NCI-H1417 treated with DMSO at 0.1 percent for 48 hours (cell line): ENCODE measurements at places on chromosomes 4 and X.
A peak's percentile ranks its signal among the peaks of the same experiment; 100 is the strongest.

DNA sequence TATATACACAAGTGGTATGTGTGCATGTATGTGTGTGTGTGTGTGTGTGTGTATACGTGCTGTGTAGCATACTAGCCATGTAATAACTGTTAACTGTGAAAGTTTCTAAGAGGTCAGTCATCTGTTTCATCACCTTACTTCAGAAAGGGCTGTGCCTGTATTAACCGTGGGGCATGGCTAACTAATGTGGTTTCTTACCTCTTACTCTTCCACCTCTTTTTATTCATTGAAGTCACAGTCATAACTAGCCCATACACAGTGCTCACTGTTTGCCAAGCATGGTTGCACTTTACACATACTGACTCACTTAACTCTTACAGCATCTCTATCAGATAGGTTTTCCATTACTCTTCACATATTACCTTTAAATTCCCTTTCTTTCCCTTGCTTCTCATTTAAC, 23.7 kb upstream of the LRAT start:
- no peak for DNase-seq

DNA sequence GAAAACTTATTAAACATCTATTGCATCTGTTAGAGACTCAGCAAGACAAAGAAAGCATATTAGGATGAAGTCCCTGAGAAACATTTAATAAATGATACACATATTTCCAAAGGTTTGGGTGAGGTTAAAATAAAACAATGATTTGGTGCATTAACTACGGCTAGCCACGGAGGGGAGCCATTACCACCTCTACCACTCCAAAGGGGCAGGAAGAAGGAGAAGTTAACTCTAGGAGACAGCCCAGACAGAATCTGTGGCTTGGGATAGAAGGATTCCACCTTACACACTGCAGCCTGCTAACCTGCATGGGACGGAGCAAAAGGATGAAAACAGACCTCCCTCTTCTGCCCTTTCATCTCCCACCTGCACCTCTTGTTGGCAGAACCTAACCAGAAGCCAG, 189.1 kb upstream of the C1QTNF7 start:
- no peak for DNase-seq

DNA sequence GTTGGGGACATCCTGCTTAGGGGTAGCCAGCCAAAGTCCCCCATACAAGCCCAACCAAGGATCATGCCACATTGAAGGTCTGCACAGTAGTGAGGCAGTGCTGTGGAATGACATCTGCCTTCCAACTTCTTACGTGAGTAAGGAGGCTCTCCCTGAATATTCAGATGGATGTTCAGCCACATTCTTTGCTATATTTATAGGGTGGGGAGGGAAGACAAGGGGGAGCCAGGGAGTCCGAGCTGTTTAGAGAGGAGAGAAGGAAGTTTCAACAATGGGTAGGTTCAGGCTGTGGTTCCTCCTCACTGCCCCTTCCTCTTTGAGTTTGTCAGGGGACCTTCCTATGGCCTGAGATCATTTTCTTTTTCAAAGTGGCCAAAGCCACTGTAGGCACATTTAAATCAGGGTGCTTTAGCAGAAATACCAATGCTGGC, 29.8 kb downstream of the MSN start:
- DNase-seq = no peak

DNA sequence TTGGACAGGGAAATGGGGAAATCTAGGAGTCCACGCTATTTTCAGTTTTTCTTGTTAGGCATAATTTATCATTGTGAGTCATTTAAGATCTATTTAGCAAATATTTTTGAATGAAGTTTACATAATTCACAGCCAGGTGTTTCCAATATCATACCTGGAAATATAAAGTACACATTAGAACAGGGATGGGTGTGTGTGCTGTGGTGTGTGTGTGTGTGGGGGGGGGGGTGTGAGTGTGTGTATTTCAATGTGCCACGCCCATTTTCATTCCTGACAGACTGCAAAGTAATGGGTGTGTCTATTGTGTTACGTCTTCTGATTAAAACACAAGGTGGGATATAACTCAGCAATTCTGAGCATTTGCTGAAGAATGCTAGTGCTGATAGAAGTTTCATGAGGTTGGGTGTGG, 33.2 kb downstream of the ARHGAP10 start:
- DNase-seq = no peak

- DNase-seq = no peak
These were observed 2.9 kb downstream of the GRIA2 start for GRCh38 chr4:157223456-157223855.

DNA sequence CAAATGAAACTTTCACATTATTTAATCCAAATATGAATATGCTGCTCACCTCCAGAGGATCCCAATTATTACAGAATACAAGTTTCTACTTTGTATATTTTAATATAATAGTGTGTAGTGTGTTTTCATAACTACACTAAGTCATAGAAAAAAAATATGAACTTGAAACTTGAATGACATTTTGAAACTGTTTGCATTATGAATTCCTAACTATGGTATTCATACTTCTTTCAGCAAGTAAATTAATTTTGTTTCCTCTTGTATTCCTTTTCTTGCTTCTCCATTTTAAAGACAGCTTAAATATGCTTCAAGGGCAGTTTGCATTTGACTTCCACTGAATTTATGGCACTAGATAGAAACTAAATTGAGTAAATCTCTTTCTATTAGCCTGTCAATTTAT, 177.1 kb downstream of the BMPR1B start:
- no peak for DNase-seq

DNA sequence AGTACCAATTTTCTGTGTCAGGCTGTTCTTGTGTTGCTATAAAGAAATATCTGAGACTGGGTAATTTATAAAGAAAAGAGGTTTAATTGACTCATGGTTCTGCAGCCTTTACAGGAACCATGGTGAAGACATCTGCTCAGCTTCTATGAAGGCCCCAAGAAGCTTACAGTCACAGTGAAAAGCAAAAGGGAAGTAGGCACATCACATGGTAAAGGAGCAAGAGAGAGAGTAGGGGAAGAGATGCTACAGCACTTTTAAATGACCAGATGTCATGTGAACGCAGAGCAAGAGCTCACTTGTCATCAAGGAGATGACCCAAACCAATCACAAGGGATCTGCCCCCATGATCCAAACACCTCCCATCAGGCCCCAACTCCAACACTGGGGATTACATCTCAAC, 174.3 kb downstream of the ATP10D start:
- DNase-seq = no peak

- DNase-seq = no peak
These were observed 132.8 kb downstream of the PDGFC start for GRCh38 chr4:156838761-156839160.

DNA sequence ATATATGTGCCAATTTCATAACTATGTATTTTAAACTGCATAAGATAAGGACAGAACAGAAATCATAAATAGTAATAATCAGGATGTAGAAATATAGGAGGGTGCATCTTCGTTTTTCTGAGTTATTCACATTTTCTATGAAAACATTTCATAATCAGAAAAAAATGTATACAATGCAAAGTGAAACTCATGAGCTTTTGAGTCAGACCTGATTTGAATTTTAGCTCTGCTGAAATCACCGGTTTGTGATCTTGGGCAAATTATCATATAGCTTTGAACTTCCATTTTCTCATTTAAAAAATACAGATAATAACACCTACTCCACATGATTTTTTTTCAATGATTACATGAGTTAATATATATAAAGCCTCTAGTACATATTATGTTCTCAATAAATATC, 106.9 kb downstream of the KDR start:
- no peak for DNase-seq

DNA sequence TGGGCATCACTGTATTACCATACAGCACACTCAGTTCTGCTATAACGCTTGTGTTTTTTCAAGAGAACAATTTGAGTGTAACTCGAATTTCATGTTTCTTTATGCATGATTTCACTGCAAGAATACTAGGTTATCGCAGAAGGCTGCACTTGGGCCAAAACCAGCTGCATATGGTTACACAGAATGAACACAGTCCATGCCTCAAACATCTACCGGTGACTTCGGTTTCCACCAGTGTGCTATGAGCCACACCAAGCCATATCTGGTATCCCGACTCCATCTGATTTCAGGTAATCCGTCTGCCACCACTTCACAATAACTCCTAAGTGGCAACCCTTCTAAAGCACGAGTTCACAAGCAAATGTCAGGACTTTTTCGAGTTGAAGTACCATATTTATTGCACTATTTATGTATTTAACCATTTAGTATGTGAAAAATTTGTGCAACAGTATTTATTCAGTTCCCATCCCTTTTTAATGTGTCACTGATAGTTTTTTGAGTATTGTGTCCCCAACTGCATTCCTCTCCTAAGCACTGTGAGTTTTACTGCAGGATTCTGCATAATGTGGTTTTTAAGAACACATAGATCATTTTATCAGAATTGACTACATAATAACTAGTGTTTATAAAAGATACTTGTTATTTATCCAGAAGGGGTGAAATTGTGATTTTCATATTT, 111.8 kb downstream of the APBB2 start:
- DNase-seq = no peak

DNA sequence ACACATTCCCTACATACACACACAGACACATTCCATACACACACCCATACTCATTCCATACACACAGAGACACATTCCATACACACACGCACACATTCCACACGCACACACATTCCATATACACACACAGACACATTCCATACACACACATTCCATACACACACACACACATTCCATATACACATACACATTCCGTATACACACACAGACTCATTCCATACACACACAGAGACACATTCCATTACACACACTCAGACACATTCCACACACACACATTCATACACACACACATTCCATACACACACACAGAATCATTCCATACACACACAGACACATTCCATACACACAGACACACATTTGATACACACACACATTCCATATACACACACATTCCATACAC, 15.2 kb downstream of the LINC00632 start:
- DNase-seq = no peak

DNA sequence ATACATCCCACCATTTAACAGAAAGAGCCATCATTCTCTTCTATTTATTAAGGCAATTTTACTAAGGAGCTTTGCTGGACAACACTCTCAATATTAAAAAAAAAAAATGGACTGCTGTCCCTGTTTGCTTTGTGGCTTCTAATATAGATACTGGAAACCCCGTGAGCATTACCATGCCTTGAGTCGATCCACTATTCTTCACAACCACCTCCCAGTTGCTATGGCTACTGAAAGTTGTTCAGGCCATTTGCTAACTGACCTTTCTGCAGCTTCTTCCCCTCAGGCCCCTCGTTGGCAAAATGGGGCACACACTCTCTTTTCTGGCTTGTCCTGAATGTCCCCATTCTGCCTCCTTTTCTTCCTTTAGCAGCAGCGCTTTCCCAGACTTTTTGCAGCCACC, 340.4 kb downstream of the NR3C2 start:
- no peak for DNase-seq

- no peak for DNase-seq
These were observed 458.7 kb downstream of the NAF1 start for GRCh38 chr4:162707962-162708361.

DNA sequence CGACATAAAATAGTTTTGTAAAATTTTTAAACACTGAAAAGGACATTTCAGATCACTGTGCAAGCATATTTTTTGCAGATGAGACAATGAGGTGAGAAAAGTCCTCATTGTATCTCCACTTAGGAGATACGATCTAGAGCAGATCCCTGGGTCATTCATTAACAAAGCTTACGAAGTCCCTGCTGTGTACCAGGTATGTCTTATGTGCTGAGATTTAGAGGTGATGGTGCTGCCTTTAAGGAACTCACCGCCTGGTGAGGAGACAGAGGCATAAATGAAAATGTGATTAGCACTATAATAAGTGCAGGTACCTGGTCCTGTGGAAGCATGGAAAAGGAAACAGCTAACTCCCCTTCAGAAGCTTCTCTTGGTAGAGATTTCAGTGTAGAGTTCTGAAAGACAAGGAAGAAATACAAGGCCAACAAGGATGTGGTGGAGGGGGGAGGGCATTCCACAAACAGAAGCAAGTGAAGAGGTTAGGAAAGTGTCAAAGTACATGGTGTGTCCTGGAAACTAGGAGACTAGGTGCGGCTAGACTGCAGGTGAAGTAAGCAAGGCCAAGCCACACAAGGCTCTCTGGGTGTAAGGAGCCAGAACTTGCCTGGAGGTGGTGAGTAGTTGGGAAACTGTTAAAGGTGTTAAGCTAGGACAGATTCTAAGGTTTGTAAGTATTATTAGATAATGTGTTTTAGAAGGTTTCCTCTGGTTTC, 1.5 kb upstream of the NDNF start:
- DNase-seq = no peak

DNA sequence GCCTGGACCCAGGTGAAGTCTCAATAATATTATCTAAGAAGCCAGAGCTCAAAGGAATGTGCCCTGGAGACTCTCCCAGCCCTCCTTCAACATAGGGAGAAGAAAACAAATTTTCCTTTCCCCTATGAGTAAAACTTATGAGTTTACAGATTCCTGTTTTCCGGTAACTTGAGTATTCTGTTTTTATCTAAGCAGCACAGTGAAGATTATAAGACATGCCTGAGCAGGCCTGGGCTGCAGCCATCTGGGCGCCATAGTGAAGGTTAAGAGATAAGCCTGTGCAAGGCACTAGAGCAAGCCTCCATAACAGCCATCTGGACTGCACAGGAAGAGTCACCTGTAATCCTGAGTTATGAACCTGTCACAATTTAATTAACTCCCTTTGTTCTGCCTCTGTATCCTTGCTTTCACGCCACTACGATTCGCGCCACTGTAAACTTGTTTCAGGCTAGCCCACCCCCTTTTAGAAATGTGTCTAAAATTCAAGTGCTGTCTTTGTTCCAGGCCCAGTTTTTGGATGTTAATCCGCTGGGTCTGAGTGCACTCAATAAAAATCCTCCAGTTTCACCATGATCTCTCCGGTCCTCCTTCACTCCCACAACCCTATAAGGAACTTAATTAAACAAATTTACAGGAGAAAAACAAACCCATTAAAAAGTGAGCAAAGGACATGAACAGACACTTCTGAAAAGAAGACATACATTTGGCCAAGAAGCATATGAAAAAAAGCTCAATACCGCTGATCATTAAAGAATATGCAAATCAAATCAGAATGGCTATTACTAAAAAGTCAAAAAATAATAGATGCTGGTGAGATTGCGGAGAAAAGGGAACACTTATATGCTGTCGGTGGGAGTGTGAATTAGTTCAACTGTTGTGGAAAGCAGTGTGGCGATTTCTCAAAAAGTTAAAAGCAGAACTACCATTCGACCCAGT, 189.5 kb downstream of the APBB2 start:
- DNase-seq = no peak

- DNase-seq = no peak
These were observed 118.6 kb upstream of the PLAC1 start for GRCh38 chrX:134776850-134777370.

GRCh38 chr4:41751449-41752061, 3.0 kb upstream of the PHOX2B start:
- no peak for DNase-seq

GRCh38 chrX:131746491-131746968, 202.7 kb downstream of the OR13H1 start:
- DNase-seq = peak; percentile 71

GRCh38 chr4:128371001-128371777, 83.6 kb upstream of the PGRMC2 start:
- DNase-seq = no peak

DNA sequence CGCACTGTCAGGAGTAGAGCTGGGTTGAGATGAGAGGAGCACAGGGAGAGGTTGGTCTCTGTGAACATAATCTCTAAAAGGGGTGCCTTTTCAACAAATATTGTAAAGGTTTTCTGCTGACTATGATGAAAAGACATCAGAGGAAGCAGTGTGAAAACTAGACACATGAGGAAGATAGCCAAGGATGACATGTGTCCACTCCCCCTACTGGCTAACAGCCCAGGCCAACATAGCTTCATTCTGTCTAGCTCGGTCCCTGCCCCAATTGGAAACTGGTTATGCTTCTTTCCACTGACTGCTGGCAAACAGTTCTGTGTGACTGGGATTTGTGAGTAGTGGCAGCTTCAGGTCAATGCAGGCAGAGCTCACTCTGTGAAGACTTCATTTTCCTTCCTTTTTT, 115.4 kb upstream of the ESX1 start:
- no peak for DNase-seq
